ENCODE measurements at places on chromosomes 2 and 18.

DNA sequence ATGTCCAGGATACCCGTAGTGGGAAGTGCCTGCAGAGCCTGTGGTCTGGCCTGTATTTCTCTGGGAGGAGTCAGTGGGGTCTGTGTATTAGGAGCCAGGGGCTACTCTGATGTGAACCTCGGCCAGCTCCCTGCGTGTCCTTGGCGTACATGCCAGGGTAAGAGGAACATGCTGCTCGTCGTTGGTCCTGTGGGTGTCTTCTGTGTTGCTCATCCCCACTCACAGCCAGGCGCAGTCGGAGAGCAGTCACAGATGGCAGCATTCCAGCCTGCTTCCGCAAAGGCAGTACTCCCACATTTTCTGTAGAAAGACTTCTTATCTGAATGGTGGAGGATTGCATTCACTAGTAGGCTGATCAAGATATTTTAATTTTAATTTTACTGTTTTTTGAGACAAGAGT, 84.9 kb downstream of the DGKD start:
- peak; percentile 71 for DNase-seq

DNA sequence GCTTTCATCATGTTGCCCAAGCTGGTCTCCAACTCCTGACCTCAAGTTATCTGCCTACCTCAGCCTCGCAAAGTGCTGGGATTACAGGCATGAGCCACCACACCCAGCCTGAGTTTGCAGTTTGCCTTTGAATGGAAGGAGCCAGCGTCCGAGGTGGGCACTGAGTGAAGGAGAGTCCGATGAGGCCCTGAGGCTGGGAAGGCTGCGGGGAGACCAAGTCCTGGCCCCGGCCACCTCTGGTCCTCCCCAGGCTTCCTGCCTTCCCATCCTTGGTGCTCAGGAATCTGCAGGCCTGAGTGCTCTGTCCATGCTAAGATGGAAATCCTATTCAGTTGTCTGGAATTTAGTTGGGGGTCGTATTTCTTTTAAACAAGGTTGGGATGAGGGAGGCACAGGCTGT, 82.9 kb downstream of the SMIM21 start:
- DNase-seq: no peak

DNA sequence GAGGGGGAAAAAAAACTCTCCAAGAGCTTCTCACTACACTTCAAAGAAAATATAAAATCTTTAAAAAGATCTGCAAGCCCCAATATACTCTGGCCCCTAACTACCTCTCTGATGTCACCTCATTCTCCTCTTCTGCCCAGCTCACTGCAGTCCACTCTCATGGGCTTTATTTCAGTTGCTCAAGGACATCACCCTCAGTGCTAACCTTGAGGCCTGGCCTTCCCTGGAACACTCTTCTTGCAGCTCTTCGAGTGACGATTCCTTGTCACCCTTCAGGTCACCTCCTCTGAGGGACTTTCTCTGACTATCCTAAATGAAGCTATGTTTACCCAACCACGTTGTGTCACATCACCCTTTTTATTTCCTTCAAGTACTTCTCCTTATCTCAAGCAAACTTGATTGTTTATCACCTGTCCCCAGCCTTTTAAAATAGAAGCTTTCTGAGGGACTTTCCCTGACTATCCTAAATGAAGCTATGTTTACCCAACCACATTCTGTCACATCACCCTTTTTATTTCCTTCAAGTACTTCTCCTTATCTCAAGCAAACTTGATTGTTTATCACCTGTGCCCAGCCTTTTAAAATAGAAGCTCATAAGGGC, 10.4 kb downstream of the RTTN start:
- no peak for DNase-seq

- DNase-seq: peak; percentile 51
These were observed 447.5 kb upstream of the FSIP2 start for GRCh38 chr2:185291035-185291647.

DNA sequence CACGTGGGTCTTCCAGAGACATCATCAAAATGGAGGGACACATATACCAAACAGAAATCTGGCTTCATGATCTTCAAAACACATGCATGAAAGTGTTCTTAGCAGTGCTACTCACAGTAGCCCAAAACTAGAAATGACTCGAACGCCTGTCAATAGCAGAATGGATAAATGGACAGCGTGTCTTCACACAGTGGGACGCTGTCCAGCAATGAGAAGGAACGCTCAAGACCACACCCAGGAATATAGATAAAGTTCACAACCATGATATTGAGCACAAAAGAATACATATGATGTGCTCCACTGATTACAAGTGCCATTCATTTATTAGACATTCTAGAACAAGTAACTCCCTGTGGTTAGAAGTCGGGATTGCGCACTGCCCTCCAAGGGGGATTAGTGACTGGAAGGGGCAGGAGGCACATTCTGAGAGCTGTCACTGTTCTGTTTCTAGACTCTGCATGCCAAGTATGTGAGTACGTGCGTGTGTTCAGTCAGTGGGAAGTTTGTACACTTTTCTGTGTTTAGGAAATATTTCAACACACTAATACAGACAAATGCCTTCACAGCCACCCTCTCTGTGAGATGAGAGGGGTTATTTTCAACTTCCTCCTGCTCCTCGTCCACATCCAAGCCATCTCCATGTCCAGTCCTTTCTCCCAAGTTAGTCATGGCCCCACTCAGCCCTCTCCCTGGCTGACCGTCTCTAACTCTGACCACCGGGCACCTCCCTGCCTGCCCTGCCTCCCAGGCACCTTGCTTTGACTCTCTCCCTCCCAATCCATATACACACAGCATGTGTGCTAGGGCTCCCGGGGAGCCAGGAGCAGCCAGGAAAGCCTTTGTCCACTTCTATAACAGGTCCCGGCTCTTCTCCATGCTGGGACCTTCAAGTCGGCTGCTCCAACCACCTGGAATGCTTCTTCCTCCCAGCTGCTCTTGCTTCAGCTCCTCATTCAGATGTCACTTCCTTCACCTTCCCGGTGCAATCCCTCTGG, 26.9 kb upstream of the TNS1 start:
- peak; percentile 24 for DNase-seq

- no peak for DNase-seq
These were observed 19.8 kb downstream of the MYL12B start for GRCh38 chr18:3281456-3282400.

DNA sequence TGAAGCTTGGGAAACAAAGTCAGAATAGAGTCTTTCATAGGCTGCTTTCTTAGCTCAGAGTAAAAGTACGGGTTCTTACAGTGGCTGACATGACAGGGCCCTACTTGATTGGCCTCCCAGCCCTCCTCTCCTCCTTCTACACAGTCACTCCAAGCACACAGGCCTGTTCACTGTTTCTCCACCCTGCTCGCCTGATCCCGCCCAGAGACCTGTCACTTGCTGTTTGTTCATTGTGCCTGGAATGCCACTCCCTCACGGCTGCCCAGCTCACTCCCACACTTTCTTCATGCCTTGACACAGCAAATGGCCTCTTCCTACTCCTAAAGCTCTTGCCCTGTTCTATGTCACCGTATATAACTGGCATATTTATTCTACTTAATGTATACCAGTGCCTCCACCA, 104.8 kb downstream of the MAP4K4 start:
- DNase-seq: peak; percentile 63

DNA sequence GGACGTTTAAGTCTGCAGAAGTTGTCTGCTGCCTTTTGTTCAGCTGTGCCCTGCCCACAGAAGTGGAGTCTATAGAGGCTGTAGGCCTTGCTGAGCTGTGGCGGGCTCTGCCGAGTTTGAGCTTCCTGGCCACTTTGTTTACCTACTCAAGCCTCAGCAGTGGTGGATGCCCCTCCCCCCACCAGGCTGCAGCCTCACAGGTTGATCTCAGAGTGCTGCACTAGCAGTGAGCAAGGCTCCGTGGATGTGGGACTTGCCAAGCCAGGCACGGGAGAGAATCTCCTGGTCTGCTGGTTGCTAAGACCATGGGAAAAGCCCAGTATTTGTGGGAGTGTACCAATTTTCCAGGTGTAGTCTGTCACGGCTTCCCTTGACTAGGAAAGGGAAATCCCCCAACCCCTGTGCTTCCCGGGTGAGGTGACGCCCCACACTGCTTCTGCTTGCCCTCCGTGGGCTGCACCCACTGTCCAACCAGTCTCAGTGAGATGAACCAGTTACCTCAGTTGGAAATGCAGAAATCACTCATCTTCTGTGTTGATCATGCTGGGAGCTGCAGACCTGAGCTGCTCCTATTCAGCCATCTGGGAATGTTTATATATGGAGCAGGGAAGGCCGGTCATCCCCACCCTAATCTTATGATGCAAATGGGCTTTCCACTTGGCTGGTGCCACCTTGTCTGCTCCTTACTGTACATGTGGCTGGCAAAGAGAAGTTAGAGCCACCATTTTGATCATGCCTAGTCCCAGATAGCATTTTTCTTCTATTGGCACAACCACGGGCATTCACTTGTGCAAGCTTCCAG, 156.9 kb upstream of the ITGA6 start:
- DNase-seq: peak; percentile 82

DNA sequence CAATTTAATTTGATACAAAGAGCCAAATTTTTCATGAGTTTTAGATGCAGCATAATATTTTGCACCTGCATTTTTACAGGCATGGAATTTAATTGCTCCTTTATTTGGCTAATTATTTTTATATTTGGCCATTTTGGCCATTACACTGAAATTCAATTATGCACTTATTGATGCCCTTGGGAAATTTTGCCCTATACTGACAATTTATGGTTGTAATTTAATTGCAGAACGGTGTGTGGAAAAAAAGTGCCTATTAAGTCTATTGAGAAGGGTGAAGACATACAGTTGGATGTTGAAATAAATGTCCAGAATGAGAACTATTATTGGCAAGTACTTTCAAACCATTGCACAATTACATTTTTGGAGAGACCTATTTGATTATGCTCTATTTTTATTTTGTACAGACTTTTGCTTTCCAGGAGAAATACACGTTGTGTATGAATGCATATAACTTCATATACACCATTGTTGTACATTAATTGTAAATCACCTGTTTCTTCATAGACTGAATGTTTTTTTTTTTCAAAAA, 1319.3 kb upstream of the CDH2 start:
- no peak for DNase-seq

DNA sequence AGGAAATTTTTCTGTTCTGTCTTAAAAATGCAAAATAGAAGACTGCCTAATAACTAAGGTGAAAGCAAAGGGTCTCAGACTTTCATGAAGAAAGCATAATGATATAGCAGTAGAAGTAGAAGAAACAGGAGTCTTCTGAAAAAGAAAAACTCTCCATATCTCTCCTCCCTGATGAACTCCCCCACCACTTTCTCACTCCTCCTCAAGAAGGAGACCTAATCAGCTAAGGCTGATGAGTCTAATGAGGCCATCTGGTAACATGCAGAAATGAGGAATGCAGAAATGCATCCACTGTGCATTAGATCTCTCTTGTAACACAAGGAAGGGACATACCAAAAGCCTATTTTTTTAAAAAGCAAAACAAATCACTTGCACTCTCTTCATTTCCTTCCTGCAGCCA, 273.7 kb upstream of the UBE2E3 start:
- no peak for DNase-seq

GRCh38 chr2:146003337-146003736, 1483.4 kb upstream of the ZEB2 start:
- DNase-seq: no peak

DNA sequence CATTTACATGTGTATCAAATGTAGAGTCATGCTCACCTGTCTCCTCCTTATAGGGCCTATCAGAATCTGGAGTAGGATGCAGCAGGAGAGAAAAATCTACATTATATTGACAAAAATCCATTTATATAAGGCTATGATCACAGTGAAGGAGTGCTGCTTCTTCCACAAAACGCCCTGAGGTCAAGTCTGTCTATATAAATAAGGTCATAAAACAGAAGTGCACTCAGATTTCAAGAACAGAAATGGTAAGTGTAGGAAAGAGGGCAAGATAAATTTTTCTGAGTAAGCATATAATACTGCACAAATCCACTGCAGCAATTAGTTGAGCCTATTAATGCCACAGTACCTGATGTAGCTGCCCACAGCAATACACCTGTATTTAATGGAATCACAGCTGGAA, 51.8 kb downstream of the COL5A2 start:
- no peak for DNase-seq

DNA sequence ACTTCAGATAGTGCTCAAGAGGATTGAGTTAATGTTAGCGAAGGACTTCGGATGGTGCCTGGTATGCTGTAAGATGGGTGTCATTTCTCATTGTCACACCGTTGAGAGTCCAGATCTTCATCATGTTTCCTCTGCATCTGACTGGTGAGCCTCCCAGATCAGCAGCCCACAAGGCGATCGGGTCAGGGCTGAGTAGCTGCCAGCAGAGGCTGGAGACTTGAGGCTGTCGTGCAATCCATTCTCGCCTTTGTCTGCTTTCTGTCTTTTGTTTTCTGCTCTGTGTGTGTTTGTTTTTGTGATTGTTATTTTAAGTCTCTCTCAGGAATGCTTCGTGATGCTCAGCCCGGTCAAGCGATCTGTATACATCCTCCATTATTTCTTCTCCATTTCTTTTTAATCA, 95.8 kb downstream of the TGOLN2 start:
- no peak for DNase-seq

- DNase-seq: no peak
These were observed 46.2 kb downstream of the HPCAL1 start for GRCh38 chr2:10348891-10349290.

- no peak for DNase-seq
These were observed 2.7 kb downstream of the ZAP70 start for GRCh38 chr2:97715951-97716694.

GRCh38 chr2:239194731-239195317, 206.0 kb downstream of the HDAC4 start:
- no peak for DNase-seq

DNA sequence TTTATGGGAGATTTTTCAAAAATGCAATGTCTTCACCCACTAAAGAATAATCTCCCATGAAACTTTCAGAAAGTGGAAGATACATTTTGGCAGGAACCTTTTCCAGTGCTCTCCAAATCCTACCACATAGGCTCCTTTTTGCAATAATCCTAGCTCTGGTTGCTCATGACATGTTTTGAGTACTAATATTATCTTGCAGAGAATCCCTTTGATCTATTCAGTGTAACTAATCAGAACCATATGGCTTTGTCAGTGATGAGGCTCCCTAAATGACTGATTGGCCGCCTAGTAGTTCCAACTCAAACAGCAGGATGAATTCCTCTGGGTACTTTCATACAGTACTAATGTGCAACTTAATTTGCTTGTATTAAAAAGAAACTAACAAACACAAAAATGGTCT, 544.0 kb upstream of the FAM98A start:
- no peak for DNase-seq

GRCh38 chr18:67199993-67200617, 316.4 kb downstream of the DSEL start:
- peak; percentile 82 for DNase-seq

GRCh38 chr2:20657522-20658235, 6.8 kb upstream of the HS1BP3 start:
- no peak for DNase-seq

GRCh38 chr2:52368141-52368540, 1336.2 kb upstream of the NRXN1 start:
- DNase-seq: no peak

- no peak for DNase-seq
These were observed 18.9 kb upstream of the BAZ2B start for GRCh38 chr2:159635006-159635789.

GRCh38 chr2:239502430-239503186, 101.8 kb upstream of the HDAC4 start:
- DNase-seq: no peak

- no peak for DNase-seq
These were observed 851.6 kb downstream of the DCC start for GRCh38 chr18:53191634-53192033.

- DNase-seq: no peak
These were observed 5.2 kb downstream of the GALR1 start for GRCh38 chr18:77254711-77255405.

GRCh38 chr2:172087207-172087779, 2.0 kb downstream of the DLX1 start:
- no peak for DNase-seq

GRCh38 chr2:70981421-70981820, 3.0 kb downstream of the ANKRD53 start:
- DNase-seq: no peak

- DNase-seq: no peak
These were observed 371.9 kb downstream of the STK39 start for GRCh38 chr2:167875529-167875928.

Data from stomach (tissue), 19 donors.